ENCODE measurements at places on chromosomes 6 and 20.
A peak's percentile ranks its signal among the peaks of the same experiment; 100 is the strongest.

- no peak for DNase-seq
Measured at GRCh38 chr20:3436864-3437574, 29.6 kb upstream of the DNAAF9 start.

DNA sequence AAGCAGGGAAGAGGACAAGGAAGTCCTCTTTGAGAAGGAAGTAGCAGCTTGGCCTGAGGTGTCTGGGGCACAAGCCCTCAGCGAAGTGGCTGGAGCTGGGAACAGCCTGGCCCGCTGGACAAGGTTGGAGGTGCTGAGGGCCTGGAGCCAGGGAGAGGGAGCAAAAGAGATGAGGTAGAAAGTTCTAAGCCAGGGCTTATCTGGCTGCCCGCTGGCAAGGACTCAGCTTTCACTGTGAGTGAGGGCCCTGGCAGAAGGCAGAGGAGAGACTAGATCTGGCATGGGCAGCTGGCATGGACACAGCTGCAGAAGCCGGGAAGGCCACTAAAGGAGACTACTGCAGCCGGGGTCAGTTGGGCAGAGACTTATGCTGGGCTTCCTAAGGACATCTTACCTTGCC lies 21.8 kb upstream of the PCMTD2 start:
- DNase-seq, result no peak

DNA sequence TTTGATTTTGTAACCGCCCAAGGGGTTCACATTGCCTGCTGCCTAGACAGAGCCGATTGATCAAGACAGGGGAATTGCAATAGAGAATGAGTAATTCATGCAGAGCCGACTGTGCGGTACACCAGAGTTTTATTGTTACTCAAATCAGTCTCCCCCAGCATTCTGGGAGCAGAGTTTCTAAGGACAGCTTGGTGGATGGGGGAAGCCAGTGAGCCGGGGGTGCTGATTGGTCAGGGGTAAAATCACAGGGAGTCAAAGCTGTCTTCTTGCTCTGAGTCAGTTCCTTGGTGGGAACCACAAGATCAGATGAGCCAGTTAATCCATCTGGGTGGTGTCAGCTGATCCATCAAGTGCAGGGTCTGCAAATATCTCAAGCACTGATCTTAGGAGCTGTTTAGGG lies 60.0 kb upstream of the EZR start:
- no peak for DNase-seq

- no peak for DNase-seq
Measured at GRCh38 chr6:128305976-128306375, 214.4 kb downstream of the PTPRK start.

DNA sequence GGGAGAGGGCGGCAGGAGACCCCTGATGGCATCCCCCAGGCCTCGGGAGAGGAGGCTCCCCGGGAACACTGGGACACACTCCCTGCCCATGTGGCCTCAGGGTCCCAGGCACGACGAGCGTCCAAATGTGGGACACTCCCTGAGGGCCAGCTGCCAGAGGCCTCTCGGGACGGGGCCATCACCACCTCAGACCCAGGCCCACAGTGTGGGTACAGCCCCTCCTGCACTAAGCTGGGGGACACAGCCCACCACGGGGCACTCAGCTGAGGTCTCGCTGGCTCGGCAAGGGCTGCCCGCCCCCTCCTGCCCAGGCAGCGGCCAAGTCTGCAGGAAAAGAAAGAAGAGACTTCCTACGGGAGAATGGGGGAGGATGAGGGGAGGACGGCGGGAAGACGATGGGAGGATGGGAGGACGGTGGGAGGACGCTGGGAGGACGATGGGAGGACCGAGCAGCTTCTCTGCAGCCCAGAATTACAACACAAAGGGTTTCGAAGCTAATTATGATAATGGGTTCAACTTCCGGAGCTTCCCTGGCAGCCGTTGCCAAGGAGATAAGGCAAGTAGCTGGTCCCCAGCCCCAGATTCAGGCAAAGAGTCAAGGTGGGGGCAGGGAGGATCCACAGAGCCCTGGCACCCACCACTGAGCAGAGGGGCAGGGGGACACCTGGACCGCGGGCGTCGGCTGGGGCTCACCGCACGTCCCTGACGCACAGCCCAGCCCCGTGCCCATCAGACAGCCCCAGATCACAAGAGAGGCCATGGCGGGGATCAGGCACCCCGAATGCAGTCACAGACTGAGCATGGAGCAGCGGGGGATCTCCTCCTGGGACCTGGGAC lies 17.5 kb downstream of the KCNQ2 start:
- DNase-seq, result no peak

- no peak for DNase-seq
Measured at GRCh38 chr6:165701564-165702354, 38.7 kb upstream of the PDE10A start.

DNA sequence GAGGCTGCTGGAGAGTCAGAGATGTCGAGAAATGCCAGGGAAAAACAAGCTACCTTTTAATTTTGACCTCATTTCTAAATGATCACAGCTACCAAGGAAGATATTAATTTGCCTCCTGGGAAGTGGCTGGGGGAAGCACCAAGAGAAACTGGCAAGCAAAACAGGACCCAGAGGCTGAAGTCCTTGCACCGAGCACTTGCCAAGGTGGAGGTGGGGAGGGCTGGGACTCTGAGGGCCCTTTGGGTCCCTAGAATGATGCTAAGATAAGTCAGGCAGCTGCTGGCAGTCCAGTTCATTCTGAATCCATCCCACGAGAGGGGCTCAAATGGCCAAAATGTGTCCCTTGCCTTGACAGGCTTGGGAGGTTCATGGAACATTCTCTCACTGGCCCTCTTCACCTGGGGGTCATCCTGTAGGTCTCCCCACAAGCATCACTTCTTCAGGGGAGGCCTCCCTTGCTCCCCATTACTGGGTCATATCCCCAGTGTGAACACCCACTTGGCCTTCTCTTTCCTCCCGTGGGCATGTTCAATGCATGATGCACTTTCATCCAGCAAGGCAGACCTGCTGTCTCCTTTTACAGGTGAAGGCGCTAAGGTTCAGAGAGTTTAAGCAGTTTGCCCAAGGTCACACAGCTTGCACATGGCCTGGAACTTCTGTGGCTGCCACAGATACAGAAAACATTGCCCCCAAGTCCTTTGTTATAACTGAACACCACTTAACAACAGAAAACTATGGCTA lies 39.1 kb upstream of the BLCAP start:
- no peak for DNase-seq

DNA sequence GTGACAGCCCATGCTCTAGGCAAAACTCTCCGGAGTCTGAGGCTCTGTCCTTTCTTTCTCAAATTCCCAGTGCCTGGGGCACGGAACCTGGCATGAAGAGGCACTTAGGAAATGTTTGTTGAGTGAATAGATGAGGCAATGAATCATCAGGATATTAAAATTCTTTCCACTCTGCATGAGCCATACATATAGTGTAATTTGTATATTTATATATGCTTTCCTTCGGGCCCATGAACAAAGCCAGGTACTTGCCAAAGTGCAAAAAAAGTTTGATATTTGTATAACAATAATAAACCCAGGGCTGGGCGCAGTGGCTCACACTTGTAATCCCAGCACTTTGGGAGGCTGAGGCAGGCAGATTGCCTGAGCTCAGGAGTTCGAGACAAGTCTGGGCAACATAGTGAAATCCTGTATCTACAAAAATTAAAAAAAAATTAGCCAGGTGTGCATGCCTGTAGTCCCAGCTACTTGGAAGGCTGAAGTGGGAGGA lies 212.3 kb upstream of the ZNF217 start:
- DNase-seq, result peak; percentile 51

DNA sequence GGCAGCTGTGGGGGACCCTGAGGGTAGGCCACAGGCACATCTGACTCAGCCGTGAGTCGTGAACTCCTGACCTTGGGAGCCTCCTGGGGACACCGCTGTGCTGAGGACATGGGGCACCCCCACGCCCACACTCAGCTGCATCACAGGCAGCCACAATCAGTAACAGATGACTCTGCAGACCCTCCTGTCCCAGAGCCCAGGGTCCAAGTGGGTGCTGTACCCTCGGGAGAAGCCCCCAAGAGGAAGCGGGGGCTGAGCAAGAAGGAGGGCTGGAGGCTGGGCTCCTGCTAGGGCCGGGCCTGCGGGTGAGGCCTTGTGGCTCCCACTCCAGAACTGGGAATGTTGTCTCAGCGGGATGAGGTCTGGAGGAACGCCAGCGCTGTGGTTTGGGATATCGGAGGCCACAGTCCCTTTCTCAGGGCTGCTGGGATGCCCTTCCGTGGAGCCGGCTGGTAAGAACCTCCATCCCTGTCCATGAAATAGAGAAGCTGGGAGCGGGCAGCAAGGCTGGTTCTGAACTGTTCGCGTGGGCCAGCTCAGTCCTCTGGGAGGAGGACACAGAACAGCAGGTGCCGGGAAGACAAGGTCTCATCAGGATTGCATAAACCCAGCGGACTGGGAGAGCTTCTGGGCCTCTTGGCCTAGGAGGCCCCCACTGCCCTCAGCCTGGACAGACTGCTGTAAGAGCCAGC lies 3.1 kb upstream of the LAMA5 start:
- DNase-seq, result peak; percentile 82

DNA sequence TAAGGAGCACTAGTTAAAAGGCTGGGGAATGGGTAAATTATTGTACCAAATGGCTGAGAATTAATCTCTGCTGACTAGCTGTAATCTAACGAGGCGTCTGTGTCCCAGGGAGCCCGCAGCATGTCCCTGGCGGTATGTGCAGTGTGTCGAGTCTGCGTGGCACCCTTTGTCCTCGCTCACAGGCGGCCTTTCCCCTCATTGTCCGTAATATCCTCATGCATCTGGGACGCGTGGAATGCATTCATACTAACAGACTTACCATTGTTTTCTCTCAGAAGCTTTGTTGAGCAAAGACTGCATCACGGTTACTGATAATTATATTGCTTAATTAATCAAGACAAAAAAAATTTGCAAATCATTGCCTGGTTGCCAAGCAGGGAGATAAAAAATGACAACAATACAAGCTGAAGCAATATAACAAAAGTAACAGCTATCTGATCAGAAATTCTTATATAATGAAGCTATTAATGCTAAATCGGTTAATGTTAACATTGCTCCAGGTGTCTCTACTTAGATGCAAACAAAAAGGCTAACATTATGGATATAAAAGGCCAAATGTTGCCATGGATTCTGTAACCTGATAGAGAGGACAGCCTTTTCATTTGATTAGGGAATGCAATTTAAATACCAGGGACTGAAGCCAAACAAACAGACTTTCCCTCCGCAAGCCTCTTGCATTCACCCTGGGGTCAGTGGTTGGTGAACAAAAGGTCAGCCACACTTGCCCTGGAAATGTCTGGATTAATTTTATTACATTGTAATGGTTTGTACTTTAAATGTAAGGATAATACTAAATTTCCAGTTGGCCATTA lies 124.8 kb downstream of the INSM1 start:
- DNase-seq, result no peak

DNA sequence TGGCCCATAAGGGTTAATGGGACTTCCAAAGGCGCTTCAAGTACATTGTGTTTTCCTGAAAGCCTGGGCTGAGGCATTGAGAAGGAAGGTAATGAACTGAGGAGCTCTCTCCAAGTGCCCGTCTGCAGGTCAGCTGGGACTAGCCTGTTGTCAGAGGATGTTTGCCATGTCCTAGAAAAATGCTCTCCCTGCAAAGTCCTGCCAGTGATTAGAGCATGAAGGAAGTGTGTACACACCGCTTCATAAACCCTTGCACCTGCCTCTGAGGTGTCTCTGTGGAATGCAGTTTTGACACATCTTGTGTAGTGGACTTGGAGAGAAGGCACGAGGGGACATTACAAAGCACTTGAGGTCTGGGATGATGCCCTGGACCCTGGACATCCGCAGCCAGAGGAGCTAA lies 506.7 kb downstream of the KIF16B start:
- no peak for DNase-seq

GRCh38 chr6:100342830-100343229 lies 121.9 kb downstream of the SIM1 start:
- no peak for DNase-seq

GRCh38 chr6:132814716-132815570 lies 574 bp downstream of the RPS12 start:
- DNase-seq, result no peak

- DNase-seq, result no peak
Measured at GRCh38 chr20:18405826-18406225, 61.0 kb downstream of the DZANK1 start.

DNA sequence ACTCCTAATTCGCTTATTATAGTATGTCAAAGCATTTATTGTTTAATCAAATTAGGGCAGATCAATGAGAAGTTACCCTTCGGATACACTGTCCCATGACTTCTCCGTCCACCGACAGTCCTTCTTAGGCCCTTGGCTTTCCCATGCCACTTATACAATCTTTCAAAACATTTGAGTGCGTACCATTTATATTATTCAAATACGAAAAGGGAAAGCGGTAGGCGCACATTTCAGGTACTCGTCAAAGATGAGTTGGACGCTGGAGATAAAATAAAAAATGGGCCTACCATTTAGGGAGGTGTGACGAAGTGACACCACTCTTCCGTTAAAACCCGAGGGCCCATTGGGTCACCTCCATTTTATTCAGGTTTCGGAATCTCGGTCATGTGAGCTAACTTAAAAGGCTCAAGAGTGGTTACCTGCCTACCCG lies 542 bp upstream of the AFG1L start:
- no peak for DNase-seq

DNA sequence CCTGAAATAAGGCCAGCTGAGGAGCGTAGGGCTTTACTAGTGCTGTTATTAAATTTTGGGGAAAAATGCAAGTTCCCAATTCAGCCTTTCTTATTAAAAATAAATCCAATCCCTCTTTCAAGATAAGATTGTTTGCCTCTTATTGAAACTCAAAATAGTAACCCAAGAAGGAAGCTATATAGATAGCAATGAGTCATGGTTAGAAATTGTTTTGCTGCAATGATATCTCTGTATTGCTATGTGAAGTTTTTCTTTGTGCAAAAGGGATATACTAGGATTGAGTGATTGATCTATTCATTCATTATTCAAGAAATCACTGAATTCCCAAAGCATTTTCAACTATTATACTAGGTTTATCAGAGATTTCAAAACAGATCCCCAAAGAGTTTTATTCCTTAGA lies 93.0 kb upstream of the HDAC2 start:
- DNase-seq, result no peak

DNA sequence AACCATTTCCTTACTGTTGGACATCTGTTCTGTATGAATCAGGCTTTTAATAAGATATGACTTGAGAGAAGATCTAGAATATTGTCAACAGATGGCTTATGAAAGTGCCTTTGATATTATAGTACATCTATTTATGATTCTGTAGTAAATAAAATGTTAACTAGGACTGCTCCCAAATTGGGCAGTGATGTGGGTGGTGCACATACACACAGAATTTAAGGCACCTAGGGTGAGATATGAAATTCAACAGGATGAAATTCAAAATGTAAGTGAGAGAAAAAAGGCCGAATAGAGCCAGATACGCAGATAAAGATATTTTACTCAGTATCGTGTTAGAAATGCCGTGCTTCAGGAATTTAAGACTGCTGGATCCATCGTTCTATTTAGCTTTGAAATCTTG lies 26.3 kb downstream of the FAM50B start:
- DNase-seq, result no peak

Data from 8988T (cell line).